ENCODE measurements at places on chromosomes 12 and 14. TPM values are rescaled to one million over a fixed set of nuclear protein-coding genes. Genes with fewer than 3 reads are reported as not detected.
A peak's percentile ranks its signal among the peaks of the same experiment; 100 is the strongest.

- no peak for DNase-seq
Measured at GRCh38 chr12:84089356-84089755, 823.2 kb downstream of the SLC6A15 start.

- no peak for DNase-seq
Measured at GRCh38 chr12:103138538-103138937, 181.1 kb downstream of the ASCL1 start.

- DNase-seq, result no peak
Measured at GRCh38 chr12:128797119-128798118, 26.3 kb downstream of the SLC15A4 start.

DNA sequence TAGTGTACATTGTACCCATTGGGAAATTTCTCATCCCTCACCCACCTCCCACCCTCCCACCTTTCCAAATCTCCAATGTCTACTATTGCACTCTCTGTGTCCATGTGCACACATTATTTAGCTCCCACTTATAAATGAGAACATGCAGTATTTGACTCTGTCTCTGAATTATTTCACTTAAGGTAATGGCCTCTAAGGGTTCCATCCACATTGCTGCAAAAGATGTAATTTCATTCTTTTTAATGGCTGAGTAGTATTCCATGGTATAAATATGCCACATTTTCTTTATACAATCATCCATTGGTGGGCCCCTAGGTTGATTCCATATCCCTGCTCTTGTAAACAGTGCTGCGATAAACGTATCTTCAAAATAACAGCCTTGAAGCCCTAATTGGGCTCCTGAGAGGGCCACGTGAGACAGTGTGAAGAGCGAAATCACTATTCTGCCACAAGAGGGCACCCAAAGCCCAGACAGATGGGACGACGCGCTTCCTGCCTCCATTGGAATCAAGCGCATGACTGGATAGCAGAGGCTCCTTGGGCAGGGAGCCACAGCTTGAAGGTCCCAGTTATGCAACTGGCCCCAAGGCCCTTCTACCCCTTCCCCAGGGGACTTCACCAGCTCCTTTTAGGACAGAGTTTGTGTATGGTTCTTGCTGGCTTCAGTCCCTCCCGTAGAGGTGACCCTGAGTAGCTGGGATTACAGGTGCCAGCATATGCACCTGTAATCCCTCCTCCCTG is 21.3 kb upstream of the CD27 start:
- DNase-seq, result peak; percentile 95

The MYH6 gene
- total RNA-seq, result 1.3 TPM

DNA sequence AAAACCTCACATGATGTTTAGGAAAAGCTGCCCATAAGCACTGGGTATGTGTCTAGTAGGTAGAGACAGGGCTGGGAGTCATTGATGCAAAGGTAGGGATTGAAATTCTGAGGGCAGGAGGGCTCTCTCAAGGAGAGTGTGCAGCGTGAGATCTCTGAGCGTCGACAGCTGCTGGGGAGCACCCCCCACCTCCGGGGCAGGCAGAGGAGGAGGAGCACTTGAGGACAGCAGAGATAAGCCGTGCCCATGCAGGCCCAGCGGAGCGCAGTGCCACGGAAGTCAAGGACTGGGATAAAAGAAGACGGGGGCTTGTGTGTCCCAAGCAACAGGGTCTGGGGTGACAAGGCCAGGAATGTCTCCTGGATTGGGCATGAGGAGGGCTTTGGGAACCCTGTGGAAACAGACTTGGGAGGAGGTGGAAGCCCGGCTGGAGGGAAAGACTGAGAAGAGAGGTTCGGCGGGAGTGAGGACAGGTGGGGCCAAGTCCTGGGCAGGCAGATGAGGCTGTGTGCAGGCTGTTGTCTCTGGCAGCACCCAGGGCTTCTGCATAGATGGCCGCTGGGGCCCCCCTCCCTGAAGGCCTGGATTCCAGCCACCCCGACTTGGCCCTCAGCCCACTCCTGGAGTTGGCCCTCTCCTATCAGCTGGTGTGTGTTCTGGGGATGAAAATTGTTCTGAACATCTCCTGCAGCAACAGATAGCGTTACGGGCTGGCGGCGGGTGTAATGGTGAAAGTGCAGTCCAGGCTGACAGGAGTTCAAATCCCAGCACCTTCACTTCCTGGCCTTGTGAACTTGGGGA is 1.9 kb downstream of the CACNA2D4 start:
- peak; percentile 82 for DNase-seq

GRCh38 chr14:91163316-91163715 is 49.4 kb downstream of the DGLUCY start:
- no peak for DNase-seq

The BIN2 gene
- total RNA-seq, result 8.8 TPM

The AVPR1A gene
- 4.0 TPM for total RNA-seq

The CABP1 gene
- total RNA-seq, result 3.3 TPM

DNA sequence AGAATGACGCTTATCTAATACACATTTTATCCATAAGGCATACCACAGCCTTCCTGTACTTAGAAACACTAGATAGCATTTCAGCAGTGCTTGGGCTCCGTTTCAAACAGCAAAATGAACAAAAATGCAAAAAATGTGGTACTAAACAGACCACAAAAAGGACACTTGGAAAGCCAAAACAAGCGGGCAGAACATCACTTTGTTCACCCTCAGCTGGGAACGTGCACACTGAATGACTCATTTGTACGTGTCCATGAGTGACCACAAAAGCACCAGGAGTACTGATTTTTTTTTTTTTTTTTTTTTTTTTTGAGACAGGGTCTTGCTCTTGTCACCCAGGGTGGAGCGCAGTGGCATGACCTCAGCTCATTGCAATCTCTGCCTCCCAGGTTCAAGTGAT is 8.9 kb upstream of the FOXN3 start:
- no peak for DNase-seq

- no peak for DNase-seq
Measured at GRCh38 chr12:119576118-119576810, 17.3 kb upstream of the TMEM233 start.

DNA sequence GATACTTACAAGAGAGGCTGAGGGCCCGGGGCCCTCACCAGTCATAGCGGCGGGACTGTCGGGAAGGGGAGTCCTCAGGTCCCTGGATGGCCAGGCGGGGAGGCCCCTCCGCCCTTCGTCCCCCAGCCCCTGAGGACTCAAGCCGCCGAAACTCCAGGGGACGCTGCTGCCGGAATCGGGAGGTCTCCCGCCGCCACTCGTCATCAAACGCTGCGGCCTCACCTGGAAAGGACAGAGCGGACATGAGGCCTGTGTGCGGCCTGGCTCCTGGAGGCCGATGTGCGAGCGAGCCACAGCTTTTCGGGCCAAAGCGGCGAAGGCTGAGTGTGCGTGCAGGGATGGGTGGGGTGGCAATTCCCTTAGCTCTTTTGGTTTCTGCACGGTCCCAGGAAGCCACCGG is 4.2 kb downstream of the MLF2 start:
- peak; percentile 72 for DNase-seq

The FBRSL1 gene
- total RNA-seq, result 35.8 TPM

DNA sequence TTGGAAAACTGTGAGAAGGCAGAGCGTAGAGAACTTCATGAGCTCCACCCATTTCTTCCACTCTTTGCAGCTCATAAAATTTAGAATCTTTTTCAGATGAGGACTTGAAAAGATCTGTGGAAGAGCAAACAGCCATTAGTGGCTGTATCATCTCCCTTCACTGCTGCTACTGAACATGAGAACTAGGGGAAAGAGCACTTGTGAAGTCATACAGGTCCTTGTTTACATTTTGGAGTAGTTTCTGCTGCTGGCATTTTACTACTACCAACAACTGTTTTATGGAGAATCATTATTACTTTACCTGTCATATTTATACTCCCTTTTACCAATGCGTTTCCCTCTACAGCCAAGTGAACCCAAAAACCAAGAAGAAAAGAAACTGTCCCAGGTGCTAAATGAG is 41.0 kb downstream of the RPGRIP1 start:
- no peak for DNase-seq

The CPM gene
- 20.4 TPM for total RNA-seq

DNA sequence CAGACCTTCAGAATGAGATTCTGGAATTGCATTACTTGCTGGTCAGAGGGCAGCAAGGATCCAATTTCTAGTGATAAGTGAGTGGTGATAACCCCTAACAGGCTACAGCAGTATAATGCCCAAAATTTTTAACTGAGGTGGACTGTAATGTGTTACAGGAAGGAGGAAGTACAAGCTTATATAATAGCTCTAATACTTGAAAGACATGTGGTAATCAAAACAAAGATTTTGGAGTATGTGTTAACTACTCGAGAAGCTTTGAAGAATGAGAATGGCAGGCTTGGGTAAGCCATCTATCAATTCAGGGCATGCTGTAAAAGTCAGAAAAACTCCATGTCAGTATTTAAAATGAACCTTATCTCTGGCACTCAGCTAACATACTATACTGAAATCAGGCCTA is 70.5 kb downstream of the ANKS1B start:
- DNase-seq, result no peak

DNA sequence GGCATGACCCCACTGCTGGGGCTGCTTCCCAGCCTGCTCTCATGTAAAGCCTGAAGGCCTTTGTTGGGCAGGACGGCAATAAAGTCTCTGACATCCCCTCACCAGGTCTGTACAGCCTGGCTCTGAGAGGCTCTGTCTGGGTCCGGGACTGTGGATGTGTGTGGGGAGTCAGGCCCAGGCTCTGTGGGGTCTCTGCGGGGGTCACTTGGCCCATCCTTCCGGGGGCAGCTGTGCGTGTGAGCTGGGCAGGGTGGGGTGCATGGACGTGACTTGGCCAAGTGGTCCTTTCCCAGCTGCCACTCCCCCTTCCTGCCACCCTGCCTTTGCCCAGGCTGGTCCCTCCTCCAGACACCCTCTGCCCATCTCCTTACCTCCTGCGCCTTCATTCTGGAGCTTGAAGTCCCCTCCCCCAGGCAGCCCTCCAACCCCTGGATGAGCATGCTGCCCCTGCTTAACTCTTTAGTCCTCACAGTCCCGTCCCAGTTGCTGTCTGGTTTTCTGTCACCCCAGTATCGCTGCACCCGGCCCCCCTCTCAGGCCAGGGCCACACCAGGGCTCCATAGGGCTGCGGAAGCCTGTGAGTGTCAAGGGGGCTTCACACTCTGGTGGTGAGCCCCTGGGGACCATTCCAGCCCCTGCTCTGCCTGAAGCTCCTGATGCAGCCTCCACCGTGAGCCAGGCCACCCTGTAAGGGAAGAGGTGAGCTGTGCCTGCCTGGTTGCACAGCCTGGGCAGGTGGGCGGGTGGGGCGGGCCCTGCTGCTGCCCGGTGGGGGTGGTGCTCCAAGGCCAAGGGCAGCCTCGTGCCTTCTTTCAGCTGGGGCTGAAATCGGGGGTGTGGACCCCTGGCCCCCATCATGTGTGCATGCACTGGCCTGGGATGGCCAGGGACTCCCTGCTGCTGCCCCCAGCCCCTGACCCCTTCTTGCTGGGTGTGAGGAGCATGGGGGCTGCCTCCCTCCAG is 25.5 kb upstream of the KIF26A start:
- DNase-seq, result peak; percentile 67

DNA sequence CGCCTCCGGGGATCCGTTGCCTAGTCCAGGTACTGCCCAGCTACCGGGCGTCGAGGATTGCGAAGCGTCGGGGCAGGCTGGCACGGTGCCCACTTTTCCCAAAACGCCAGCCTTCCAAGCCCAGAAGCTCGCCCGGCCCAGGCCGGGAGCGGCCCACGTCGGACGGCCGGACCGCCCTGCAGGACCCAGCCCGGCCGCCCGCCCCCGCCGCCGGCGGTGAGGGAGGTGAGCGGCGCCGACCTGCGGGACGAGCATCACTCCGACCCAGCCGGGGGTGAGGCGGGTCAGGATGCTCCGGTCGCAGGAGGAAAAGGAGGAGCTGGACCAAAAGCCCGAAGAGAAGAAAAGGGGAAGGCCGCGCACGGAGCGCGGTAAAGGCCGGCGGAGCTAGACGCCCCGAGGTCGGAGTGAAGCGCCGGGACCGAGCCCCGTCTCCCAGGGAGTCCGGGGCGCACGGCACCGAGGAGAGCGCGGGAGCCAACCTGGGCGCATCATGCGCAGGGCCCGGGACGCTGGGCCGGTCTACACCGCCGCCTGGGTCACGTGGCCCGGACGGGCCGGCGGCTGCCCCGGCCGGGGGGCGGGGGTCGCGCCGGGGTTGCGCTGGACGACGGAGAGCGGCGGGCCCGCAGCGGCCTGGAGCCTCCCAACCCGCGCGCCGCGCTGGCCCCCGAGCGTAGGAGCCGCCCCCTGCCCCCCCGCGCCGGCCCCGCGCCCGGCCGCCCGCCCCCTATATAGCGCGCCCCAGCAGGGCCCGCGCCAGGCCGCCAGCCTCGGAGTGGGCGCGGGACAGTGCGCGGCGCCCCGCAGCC is at the start of gene AQP5:
Gene AQP5 (plus strand): TSS at position 762 of the 812 bp plus-strand sequence. CDS start 146 bp downstream, outside the sequence.
- no peak for DNase-seq

GRCh38 chr12:85280165-85280983 is at the start of gene ALX1:
Gene ALX1, plus strand, starts transcription at chr12:85280220. Its CDS starts 42 bp downstream, at chr12:85280262.
- no peak for DNase-seq

The ACOT6 gene
- total RNA-seq, result not detected

DNA sequence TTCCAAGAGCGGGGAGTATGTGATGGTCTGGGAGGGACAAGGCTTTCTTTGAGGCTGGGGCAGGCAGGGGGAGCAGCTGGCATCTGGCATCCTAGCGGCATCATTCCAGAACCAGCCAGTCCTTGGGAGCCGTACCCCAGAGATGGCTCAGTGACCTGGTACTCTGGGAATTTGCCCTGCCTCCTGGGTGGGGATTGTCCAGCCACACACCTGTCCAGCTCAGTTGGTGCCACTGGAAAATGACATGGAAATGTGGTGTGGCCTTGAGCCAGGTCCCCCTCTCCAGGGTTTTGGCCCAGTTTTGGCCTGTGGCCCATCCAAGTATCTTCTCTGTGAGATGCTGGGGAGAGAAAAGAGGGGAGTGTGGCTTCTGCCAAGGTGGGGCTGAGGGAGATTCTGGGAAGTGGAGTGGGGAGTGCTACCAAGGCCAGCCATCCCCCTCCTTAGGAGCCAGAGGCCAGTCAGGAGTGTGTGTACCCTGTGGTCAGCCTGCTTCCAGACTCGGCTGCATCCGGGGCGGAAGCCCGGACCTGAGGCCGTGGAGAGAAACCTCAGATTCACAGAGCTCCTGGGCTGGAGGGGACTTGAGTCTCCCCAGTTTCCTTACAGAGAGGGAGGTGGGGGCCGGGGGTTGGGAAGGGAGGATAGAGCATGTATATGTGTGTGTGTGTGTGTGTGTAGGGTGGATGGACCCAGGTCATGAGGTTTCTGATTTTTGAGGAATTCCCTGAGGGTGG is 14.7 kb upstream of the KRT80 start:
- DNase-seq, result peak; percentile 76

DNA sequence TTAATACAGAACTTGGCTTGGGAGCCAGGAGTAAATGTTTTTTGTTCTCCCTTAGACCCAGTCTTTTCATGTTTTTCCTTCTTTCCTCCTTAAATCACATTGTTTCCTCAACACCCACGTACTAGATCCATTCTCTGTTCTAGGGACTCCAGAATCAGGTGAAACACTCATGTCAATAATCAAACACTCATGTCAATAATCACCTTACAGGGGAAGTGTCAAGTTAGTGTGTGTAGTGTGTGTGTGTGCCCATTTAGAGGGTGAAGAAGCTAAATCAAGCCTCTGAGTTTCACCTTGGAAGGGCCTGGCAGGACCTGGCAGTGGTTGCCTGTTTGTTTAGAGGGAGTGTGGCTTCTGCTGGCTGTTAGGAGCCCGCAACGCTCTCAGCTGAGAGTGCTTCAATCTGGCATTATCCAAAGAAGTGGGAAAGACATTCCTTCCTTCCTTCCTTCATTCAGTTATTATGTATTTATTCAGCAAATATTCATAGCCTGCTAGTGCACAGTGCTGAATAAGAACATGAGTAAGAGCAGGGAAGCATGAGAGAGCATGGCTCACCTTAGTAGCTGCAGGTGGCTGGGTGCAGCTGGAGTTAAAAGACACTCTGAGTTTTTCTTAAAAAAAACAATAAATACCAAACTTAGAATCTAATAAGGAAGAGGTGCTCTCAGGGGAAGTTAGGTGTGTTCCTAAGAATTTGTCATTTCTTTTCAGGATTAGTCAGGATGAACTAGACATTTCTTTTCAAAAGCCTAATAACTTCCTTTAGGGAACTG is 17.6 kb upstream of the EID3 start:
- DNase-seq, result no peak

All from posterior vena cava (tissue), 2 donors.